NCI-H446 treated with DMSO at 0.1 percent for 48 hours (cell line): ENCODE measurements at places on chromosomes 16 and 17.

DNA sequence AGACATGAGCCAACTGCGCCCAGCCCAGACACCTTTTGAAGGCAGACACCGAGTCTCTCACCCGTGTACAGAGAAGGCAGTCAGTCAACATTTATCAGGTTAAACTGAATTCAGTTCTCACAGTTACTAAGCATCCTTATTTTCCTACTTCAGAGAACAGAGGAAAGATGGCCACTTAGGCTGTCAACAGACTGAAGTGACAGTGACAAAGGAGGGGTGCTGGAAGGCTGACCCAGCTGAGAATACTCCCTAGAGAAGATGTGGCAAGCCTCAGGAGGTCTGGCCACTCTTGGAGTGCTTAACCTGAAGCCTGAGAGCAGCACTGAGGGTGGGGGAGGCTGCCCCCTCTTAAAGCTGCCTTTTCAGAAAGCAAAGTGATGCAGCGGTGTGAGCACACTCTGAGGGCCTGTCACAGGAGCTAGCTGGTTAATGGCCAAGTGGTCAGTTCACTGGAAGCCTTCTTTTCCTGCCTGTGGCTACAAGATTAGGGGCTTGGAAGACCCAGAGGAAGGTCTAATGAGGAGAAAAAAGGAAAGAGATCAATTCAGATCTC is 51.0 kb upstream of the SREBF1 start:
- DNase-seq = no peak

DNA sequence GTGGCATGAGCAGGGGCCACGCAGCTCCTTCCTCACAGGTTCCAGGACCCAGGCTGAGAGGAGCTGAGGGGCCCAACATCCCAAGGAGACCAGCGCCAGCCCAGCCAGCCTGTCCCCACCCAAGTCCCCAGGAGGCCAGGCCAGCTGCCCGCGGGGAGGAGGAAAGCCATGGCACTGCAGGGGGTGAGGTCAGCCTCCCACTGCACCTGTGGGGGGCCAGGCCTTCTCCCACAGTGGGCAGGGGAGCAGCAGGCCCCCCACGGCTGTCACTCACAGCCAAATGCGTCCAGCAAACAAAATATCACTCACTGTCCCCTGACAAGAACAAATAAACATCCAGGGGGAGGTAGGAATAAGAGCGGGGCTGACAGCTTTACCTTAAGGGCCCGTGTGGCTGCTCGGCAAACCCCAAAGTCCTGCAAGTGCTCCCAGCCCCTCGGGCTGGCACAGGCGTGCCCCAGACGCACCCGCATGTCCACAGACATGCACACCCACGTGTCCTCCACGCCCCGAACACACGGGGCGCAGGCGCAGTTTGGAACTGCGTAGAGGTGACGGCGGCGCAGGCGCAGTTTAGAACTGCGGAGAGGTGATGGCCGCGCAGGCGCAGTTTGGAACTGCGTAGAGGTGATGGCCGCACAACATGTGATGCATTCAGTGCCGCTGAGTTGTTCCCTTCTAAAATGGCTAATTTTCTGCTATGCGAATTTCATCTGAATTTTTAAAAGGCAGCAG is 291.1 kb downstream of the FOXL1 start:
- no peak for DNase-seq

- DNase-seq = no peak
Measured at GRCh38 chr17:48571826-48572417, 6.2 kb downstream of the HOXB4 start.

DNA sequence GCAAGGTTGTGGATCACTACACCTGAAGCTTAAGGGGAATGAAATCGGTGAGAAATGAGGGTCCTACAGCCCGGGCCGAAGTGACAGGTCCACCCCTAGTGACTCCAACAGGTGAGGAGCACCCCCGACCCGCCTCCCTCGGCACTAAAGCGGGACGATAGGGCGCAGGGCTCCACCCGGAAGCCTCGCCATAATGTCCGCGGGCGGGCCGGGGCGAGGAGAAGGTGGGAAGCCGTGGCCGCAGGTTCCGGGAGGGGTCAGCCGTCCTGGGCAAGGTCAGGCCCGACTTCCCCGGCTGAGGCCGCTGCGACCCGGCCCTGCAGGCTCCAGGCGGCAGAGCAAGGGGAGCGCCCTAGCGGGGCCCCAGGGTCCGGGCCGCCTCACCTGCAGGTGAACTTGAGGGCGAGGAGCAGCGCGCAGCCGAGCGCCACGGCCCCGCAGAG is 543 bp downstream of the TXNDC11 start:
- DNase-seq = no peak

DNA sequence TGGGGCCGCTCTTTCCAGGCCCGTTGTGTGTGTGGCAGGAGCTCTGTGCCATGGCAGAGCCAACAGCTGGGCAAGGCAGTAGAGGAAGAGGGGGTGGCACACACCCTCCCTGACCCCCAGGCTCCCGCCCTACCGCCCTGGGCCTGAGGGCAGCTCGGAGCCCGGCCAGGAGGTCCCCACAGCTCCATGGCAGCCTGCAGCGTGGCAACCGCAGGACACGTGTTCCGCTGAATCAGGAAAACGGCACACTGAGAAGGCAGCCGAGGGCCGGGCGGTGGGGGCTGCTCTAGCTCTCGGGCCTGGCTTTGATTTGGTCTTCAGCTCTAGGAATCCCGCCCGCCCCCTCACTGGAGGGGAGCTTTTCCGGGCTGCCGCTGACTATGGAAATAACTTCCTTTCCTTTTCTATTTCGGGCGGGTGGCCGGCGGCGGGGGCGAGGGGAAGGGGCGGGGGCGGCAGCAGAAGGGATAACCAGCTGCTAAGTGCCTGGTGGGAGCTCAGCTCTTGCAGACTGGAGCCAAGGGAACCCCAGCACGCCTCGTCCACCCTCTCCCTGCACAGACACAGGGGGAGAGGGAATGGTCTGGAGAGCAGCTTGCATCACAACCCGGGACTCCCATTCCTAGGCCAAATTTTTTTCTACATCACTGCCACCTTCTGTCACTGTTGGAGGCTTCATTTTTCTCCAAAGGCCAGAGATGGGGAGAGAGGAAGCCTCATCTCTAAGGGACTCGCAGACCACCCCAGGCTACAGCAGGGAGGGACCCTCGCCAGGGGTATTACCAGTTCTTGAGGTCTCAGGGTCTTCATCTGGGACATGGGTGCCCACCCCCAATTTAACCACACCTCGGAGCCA is 24.8 kb upstream of the MRPS23 start:
- peak; percentile 94 for DNase-seq

GRCh38 chr17:71905376-71906031 is 215.3 kb upstream of the SOX9 start:
- no peak for DNase-seq
